ENCODE measurements at places on chromosomes 7 and 10.

GRCh38 chr7:67610897-67611296 is 614.3 kb downstream of the TYW1 start:
- no peak for DNase-seq

DNA sequence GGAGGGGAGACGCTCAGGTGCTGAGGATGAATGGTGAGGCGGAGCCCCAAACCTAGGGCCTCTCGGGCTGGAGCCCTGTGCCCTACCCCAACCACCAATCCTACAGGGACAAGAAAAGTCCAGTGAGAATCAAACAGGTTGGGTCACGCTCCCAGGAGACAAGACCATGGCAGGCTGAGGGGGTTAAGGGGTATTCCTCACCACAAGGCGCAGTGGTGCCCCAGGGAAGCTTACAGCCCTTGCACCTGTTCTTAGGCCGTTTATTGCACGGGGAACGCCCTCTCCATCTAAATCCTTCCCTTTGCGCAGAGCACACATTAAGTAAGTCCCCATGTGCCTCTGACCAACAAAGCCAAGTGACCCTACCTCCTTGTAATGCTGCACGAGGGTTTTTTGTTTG is 3.5 kb downstream of the FZD9 start:
- no peak for DNase-seq

- DNase-seq, result no peak
These were observed 15.6 kb upstream of the AKR1C3 start for GRCh38 chr10:5078547-5079180.

DNA sequence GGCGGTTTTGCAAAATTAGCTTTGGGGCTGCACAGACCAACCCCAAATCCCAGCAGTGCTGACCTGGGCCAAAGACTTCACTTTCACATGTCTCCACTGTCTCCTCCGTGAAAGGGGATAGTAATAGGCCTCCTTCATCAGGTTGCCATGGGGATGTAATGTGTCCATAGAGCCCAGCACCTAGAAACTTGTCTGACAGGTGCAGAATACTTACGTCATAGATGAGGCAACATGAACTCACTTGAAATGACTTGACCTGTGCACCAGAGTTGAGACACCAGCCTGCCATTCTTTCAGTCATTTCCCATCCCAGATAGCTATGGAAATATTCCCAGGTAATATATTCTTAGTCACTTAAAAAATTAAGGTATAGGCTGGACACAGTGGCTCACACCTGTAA is 94.2 kb downstream of the INSYN2A start:
- DNase-seq, result no peak

DNA sequence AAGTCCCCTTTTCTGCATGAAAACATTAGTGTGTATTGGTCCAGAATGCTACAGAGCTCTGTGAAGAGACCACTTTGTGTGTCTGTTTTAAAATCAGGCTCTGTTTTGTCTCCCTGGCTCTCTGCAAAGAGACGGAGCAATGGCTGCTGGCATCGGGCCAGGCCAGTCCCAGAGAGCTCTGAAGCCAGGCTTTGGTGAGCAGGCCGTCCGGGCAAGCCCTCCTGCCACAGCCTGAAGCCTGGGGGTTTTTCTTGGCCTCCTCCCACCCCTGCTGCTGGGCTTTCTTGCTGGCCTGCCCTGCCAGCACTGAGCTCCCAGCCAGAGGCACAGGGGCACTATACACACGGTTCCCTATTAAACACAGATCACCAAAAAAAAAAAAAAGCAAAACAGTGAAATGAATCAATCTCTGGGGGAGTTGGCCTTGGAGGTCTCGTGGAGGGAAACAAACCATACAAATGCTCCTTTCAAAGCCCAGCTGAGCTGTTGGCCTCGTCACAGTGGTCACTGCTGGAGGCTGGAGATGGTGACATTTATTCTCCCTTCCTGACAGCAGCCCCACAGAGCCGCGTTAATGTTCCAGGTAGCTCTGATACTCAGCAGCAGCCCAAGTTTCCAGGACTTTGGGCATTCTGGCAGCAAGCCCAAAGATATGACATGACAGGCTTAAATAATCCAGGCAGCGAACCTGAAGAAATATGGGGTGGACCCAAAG is 237.2 kb downstream of the TCF7L2 start:
- DNase-seq, result no peak

DNA sequence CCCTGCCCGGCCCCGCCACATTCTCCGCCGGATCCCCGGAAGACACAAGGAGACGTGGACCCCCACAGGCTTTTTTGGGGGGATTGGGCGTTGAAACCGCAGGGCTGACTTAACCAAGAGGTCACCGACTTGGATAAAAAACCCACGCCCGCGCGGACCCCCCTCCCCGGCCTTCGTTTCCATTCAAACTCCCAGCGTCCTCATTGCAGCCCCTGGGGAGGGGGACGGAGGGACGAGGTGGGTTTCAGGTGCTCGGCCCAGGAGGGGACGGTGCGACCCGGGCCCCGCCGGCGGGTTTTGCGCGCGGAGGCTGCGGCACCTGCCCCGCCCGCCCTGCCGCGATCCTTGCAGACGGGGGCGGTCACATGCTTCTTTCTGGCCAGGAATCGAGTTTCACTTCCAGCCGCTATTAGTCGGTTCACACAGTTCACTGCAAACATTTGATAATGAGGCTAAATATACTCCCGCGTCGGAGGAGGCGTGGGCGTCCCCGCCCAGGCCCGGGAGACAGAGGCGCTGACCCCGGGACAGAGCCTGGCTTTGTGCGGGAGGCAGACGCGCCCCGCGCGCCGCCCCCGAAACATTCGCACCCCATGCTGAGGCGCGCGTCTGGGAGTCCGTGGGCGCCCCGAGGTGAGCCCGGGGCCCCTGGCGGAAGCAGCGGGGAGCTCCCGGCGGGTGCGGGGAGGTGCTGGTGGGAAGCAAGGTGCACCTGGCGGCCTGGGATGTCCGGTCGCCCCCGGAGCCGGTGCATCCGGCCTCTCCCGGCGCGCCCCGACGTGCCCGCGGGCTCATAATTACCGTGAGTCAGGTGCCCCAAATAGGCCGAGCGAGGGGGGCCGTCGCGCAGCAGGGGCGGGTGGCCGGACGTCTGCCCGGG is 2.7 kb upstream of the PDGFA start:
- peak; percentile 20 for DNase-seq

GRCh38 chr7:39808796-39809481 is 141.1 kb upstream of the CDK13 start:
- no peak for DNase-seq

DNA sequence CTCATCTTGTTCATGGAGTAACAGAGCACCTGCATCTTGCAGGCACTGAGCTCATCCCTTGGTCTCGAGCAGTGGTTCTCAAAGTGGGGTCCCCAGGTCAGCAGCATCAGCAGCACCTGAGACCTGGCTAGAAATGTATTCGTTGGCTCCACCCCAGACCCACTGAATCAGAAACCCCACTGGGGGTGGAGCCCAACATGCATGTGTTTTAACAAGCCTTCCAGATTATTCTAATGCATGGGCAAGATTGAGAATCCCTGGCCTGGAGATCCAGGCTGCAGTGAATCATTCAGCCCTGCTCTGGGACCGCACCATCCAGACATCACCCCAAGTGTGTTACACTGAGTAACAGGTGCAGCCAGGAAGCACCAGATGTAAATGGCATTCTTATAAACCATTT is 85.1 kb upstream of the PPIF start:
- DNase-seq, result no peak

- DNase-seq, result no peak
These were observed 57.4 kb downstream of the CDK6 start for GRCh38 chr7:92778972-92779371.

DNA sequence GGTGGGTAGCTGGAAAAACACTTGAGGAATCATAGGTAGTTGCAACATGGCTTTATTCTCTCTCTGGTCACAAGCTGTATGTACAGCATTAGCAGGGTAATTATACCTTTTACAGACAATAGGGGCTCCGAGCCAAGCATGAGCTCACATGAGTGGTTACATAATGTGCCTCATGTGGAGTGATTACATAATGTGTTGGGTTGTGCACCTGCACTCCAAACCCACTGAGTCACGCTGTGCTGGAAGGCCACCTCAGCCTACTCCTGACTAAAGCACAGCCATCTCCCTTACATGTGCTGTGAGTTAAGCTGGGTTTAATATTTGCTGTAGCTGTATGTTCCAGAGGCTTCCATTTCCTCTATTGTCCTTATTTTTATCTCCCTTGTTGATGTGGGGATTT is 348.7 kb upstream of the SEMA3C start:
- no peak for DNase-seq

DNA sequence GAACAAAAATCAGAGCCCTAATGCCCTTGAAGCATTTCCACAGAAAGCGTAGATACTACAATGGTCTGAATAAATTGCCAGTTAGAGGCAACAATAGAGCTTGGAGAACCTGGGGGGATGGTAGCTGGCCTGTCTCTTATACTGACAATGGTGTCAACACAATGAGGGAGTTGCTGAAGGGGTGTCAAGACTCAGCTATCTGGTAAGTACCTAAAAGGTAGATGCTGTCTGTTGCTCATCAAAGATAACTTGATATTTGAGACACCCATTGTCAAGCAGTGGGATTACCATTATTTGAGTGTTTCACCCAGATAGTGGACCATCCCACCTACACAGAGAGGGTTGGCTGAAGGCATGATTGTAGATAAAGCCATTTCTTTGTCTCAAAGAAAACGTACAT is 72.8 kb downstream of the PDE1C start:
- no peak for DNase-seq
